Bladder microvascular endothelial cell (primary cell): ENCODE measurements at places on chromosomes 13 and 19. TPM values are rescaled to one million over a fixed set of nuclear protein-coding genes. Genes with fewer than 3 reads are reported as not detected.

Gene CNFN
- not detected in 2 replicates for total RNA-seq

Gene C19orf85
- total RNA-seq, result not detected in 2 replicates

Gene TMEM255B
- total RNA-seq, result 27.5 and 73.5 TPM in 2 replicates

Gene PRR19
- total RNA-seq, result 0.32 and 0.38 TPM in 2 replicates

Gene KCNJ14
- under 0.01 and 0.63 TPM in 2 replicates for total RNA-seq

Gene HRC
- 0.06 TPM in 1 of 2 replicates, not detected in the other for total RNA-seq

Gene OR7D2
- not detected in 2 replicates for total RNA-seq

Gene ODAD3
- total RNA-seq, result under 0.01 and 0.13 TPM in 2 replicates

Gene CKAP2
- total RNA-seq, result 23.0 and 31.0 TPM in 2 replicates

Gene ZNF582
- 1.6 and 3.3 TPM in 2 replicates for total RNA-seq

Gene ZNF490
- 3.2 and 9.9 TPM in 2 replicates for total RNA-seq

Gene KLK3
- 0.16 TPM in 1 of 2 replicates, not detected in the other for total RNA-seq

Gene CERS1
- total RNA-seq, result 1.3 and 5.7 TPM in 2 replicates

Gene ATP13A1
- total RNA-seq, result 18.6 and 37.9 TPM in 2 replicates

Gene MBD3L3
- total RNA-seq, result not detected in 2 replicates

Gene ZNF57
- 4.6 and 4.7 TPM in 2 replicates for total RNA-seq

Gene ZNF415
- total RNA-seq, result 2.3 and 2.9 TPM in 2 replicates
